ENCODE measurements at places on chromosomes 6 and 20.

GRCh38 chr6:169886631-169887227 lies 135.3 kb downstream of the ERMARD start:
- no peak for DNase-seq

DNA sequence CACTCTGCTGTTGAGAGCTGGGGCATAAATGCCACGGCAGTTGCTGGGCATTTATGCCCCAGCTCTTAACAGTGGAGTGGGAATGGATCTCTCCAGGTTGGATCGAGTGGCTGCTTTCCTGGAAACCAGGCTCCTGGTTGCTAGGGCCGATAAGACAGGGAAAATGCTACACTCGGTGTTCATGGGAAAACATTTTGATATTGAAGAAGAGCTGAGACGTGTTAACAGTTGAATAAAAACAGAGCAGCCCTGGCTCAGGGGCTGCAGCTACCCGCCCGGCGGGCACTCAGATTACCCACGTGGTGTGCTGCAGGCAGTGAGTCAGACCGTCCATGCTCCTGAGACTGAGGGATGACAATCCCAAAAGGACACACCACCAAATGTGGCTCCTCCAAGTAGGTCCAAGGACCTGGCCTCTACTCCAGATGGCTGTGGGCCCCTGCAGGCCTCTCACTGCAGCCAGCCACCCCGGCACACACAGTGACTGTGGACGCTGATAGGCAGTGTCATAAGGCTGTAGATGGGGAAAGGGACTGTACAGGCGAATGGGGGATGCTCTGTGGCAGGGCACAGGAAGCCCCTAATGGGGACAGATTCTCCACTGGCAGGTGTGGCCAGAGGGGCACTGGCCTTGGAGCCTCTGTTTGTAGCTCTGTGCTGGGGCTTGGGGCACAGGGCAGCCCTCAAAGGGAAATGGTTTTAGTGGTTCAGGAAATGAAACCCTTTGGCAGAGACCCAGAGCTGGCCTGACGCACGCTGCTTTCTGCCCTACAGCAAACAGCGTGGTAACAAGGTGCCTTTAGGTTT lies 237.8 kb downstream of the LY86 start:
- no peak for DNase-seq

- no peak for DNase-seq
These were observed 967.6 kb upstream of the GJE1 start for GRCh38 chr6:141165002-141165665.

GRCh38 chr20:8309634-8310033 lies 177.6 kb downstream of the PLCB1 start:
- no peak for DNase-seq

GRCh38 chr6:85944776-85945175 lies 302.1 kb upstream of the SYNCRIP start:
- DNase-seq = no peak

DNA sequence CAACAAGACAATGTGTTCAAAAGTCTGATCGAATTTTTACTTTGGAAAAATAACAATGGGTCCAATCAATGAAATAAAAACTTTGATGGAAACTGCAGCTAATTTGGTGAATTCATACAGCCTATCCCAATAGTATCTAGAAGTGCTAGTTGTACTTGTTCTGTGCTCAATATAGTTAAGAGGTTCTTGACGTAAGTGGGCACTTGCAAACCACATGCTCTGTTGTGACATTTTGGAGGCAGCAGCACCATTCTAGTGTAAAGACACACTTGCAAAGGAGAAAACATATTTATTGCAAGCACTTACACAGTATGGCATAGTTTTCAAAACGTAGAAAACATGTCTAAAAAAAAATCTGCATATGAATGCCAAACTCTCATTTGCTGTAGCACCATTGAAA lies 6.7 kb upstream of the KLHL31 start:
- no peak for DNase-seq
